ENCODE measurements at places on chromosomes 4 and X. TPM values are rescaled to one million over a fixed set of nuclear protein-coding genes. Genes with fewer than 3 reads are reported as not detected.

DNA sequence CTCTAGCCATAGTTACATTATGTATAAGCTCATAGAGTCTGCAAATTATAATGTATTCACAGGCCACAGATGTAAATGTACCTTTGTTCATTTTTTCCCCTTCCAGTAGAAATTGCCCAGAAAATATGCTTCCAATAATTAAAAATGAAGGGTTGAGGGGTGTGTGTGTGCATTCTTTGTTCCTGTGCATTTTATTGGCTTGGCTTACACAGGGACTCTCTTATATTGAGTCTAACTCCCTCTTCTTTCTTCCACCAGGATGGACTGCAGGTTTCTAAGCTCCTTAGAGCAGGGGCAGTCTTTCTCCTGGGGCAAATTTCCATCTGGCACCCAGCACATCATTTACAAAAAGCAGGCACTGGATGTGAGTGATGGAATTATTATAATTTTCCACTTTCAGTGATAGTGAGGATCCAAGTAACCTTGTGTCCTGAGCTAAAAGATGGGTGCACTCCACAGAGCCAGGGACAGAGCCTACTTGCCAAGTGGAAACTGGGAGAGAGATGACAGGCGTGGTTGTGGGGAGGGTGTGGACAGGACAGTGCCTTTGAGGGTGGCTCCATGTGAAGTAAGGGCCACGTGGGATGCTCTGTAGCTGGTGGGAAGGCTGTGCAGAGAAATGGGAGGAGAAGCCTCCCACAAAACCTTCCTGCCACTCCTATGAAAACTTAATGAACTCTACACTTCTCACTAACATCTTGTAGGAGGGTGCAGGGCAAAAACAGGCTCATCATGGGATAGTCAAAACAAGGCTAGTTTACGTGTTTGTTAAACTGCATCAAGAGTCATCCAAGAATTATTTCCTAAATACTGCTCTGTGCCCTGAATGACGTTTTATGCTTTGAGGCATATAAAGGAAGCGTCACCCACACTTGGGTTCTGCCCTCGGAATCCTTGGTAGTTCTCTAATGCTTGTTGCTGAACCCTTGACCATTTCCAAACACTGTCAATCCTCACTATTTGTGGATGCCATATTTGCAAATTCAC, 16.0 kb downstream of the IGFBP7 start:
- DNase-seq = no peak

DNA sequence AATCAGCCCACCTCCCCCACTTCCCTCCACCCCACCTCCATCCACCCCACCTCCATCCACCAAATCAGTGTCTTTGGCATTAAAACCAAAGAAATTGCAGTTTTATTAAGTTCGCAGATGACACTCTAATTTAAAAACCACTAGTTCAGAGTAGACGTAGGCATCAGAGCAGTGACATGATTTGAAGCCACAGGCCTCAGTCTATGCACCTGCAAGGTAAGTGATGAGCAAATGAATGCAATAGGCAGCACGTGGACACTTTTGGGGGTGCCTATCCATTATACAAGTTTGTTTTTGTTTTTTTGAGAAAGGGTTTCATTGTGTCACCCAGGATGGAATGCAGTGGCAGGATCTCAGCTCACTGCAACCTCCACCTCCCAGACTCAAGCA, 88.0 kb upstream of the TRIM2 start:
- no peak for DNase-seq

DNA sequence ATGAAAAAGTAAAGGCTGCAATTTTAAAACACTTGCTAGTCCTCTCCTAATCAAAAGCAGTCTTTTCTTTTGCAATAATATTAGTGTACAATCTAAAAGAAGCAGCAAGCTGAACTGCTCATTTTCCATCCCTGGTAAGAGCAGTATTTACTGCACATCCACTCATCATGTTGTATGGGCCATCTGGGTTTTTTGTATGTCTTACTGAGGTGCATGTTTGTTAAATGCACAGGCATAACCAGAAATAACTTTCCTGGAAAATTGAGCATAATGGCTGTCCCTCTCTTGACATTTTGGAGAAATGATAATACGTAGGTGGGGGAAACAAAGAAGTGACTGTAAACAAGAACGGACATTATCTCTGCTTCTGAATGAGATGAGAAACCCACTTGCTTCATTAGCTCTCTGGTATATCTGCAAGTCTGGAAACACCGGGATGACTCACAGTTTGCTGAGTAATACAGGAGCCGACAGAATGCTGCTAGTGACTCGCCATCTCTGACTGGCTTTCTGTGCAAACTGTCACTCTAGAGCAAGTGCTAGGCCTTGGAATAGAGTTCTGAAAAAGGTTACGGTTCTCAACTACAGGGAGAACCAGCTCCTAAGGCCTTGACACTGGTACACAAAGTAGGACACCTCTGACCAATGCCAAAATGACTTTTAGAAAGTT, 85.7 kb upstream of the MTM1 start:
- DNase-seq = no peak

CRMP1 gene
- 15.8 TPM for total RNA-seq

DNA sequence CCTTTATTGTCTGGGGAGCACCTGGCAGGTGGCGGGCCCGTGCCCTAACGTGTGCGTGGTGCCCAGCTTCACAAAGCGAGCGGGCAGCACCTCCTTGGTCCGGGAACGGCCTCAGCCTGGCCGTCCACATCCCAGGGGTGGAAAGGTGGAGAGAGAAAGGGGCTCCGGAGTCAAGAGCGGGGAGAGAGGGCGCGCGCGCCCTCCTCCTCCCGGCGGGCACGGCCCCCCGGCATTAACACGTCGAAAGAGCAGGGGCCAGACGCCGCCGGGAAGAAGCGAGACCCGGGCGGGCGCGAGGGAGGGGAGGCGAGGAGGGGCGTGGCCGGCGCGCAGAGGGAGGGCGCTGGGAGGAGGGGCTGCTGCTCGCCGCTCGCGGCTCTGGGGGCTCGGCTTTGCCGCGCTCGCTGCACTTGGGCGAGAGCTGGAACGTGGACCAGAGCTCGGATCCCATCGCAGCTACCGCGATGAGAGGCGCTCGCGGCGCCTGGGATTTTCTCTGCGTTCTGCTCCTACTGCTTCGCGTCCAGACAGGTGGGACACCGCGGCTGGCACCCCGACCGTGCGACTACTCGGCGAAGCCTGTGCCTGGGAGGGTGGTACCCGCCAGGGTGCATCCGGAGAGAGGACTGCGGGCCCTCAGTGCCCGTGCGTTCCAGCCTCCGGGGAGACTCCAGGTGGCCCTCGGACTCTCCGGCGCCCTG, at the start of gene KIT:
KIT (plus strand) TSS at position 407 of the 701 bp plus-strand sequence; CDS start at position 465, 58 bp downstream.
- DNase-seq = peak; percentile 25

MAGED4B gene
- total RNA-seq = 33.6 TPM

PNMA6F gene
- not detected for total RNA-seq

APLN gene
- total RNA-seq = 1.8 TPM

FGA gene
- total RNA-seq = not detected

GRCh38 chrX:44456685-44457084, 86.0 kb downstream of the FUNDC1 start:
- DNase-seq = no peak

DNA sequence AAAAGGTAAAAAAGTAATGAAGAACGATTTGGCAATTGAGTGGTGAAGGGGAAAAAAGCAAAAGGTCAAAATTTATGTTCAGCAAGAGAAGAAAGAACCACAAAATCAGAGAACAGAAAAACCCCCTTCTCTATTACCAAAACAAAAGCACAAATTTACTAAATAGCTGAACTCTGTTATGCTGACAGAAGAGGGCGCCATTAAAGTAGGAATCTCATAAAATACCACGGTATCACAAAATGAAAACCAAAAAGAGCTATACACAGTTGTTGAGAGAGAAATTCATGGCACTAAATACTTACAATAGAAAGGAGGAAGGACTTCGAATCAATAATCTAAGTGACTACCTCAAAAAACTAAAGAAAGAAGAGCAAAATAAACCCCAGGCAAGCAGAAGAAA, 69.6 kb upstream of the CXorf66 start:
- DNase-seq = no peak

RIPPLY1 gene
- not detected for total RNA-seq

DNA sequence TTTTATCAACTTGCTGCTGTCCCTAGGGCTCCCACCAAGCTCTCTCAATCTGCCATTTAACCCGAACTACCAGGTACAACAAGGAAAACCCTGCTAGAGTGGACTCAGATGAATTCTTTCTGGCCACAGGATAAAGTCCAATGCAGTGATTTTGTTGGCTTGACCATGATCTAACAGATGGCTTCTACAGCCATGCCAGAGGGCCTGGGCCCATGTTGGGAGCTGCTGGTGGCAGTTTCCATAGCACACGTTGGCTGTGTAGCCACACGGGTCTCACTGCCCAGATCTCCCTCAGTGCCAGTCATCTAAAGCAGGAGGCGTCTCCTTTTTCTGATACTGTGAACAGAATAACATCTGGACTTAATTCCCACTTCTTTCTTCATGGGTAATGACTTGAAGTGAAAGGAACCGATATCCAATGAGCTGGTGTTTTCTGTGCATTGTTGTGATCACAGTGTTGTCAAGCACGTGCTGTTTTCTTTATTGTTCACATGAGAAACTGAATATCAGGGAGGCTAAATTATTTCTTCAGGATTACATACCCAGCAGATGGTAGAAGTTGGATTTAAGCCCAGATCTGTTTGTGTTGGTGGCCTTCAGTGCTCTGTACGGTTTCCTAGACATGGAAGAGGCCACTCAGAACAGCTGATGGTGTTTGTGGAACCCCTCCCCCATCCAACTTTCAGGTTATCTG, 85.2 kb upstream of the CLCN4 start:
- no peak for DNase-seq

GC gene
- not detected for total RNA-seq

DNA sequence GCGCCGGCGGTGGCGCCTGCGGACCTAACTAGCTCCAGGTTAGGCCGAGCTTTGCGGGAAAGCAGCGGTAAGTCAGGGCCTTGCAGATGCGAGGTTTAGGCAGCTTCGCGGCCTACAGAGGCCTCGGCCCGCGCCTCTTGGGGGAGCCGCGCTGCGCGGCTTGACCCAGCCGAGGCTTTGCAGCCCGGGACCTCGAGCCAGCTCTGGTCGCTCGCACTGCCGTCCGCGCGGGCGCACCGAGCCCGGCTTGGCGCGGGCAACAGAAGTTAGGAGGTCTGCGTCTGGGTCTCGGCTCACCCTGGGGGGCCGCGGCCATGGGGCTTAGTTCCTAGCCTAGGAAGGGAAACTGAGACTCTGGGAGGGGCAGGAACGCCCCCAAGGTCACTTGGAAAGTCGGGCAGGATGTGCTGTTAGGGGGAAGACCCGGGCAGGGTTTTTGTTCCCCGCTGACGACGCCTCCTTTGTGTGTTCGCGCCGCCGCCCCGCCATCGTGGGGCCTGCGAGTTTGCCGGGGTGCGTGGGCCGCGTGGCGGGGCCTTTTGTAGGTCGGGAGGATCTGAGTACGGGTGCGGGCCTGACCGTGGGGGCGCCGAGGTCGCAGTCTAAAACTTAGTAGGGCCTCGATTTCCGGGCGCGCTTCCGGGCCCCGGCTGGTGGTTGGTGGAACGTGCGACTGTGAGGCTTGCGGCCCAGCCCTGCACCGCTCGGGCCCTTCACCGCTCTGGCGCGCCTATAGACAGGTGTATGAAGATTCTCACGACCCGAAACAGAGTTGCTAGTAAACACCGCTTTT, 482 bp downstream of the RNF4 start:
- DNase-seq = no peak

DNA sequence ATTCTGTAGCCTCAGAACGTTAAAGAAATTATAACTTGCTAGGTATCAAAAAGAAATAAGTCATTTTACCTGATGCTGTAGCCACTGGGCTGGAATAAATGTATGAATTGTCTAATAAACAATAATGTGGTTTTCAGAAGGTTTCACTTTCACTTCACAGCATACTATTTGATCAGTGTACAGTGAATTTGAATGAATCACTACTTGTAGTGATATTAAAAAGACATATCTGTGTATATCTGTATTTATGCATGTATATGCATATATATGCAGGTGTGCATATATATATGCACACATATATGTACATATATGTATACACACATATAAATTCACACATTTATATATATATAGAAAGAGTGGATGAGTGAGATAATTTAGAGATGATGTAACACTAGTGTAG, 440.0 kb upstream of the PCDH10 start:
- no peak for DNase-seq

GRID2 gene
- total RNA-seq = 26.1 TPM

HSFX3 gene
- total RNA-seq = not detected

Measured in urinary bladder (tissue), 4 donors.